GM13976 (cell line): ENCODE measurements at places on chromosomes 13 and 19.

GRCh38 chr13:106958621-106959048, 390.7 kb upstream of the ARGLU1 start:
- no peak for DNase-seq

DNA sequence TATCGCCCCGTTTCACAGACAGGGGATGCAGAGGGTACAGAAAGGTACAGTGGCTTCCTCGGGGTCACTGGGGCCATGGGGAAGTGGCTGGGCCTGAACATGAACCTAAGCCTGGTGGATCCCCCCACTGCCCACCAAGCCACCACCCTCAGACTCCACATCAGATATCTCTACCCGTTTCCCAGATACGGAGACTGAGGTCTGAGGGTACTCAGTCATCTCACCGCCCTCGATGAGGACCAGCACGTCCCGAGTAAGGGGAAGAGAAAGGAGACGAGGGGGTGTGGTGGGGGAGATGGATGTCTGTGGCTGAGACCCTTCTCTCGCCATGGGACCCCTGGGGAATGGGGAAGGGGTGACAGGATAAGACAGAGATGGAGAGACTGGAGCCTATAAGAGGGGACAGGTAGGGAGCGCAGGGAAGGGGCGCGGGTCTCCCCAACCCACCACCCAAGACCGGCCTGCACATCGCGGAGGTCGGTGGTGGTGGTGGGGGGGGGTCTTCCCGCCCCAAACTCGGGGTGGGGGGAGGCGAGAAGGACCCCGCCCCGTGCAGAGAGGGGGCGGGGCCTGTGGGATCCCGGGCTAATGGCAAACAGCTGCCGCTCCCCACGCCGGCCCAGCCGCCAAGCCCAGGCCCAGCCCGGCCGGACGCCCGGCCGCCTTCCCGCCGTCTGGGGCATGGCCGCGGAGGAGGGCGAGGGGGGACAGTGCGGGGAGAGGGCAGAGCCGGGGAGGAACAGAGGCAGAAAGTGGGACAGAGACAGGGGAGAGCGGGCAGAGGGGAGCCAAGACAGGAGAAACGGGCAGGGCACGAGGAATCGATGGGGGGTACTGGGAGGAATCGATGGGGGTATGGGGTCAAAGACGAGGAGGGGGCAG, 698 bp downstream of the KANK2 start:
- no peak for DNase-seq

GRCh38 chr13:95644601-95645052, at the start of gene DZIP1:
TSS of gene DZIP1 (minus strand) at chr13:95644706. CDS start at chr13:95642029, 2,677 bp downstream.
- DNase-seq, result peak; percentile 60

- no peak for DNase-seq
These were observed 125.2 kb upstream of the SPACA7 start for GRCh38 chr13:112250788-112251445.

- no peak for DNase-seq
These were observed 388.4 kb downstream of the NDFIP2 start for GRCh38 chr13:79869326-79869725.

GRCh38 chr13:111602874-111603273, 282.4 kb downstream of the TEX29 start:
- DNase-seq, result no peak

GRCh38 chr19:18790566-18791314, at the start of gene COMP:
TSS of gene COMP (minus strand) at chr19:18791305. CDS start at chr19:18791269, 36 bp downstream.
- DNase-seq, result no peak

DNA sequence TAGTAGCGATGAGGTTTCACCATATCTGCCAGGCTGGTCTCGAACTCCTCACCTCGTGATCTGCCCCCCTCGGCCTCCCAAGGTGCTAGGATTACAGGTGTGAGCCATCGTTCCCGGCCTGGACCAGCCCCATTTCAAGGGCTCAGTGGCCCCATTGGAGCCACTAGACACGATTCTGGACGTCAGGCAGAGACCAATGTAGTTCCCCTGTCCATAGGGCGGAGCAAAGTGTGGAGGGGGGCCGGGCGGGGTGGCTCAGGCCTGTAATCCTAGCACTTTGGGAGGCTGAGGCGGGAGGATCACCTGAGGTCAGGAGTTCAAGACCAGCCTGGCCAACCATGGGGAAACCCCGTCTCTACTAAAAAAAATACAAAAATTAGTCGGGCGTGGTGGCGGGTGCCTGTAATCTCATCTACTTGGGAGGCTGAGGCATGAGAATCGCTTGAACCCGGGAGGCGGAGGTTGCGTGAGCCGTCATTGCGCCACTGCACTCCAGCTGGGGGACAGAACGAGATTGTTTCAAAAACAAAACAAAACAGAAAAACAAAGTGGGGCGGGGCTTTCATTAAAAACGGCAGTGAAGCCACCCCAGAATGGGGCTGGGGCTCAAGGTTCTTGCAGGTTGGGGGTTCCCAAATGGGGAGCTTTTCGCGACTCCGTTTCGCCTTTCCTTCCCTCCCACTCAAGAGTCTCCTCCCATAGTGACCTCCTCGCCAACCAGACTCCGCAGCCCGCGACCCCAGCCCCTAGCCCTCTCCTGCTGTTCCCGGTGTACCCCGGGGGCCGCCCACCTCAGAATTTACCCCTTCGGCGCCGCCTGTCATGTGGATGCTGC, 758 bp upstream of the TECR start:
- DNase-seq, result no peak

DNA sequence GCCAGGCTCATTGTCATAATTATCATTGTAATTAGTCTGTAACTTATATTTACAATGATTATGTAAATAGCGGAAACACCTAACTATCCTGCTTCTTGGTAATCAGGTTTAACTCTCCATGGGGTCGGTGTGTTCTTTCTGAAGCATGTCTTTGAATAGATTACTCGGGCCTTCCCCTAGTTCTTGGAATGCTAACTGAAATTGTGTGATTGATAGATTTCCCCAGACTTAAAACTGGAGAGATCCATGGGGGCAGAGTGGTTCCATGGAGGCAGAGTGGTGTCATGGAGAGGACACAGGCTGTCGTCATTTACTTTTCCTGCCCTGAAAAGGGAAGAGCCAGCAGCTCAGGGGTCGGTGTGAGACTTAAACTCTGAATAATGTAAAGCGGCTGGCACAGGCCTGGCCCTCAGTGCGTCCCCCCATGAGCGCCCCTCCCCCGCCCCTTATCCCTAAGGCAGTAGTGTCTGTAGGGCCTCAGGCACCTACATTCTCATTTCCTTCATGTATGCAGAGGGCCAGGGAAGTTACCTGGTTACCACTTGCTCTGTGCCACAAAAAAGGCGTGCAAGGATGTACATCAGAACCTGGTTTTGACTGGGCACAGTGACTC, 225.1 kb downstream of the TM9SF2 start:
- DNase-seq, result no peak

DNA sequence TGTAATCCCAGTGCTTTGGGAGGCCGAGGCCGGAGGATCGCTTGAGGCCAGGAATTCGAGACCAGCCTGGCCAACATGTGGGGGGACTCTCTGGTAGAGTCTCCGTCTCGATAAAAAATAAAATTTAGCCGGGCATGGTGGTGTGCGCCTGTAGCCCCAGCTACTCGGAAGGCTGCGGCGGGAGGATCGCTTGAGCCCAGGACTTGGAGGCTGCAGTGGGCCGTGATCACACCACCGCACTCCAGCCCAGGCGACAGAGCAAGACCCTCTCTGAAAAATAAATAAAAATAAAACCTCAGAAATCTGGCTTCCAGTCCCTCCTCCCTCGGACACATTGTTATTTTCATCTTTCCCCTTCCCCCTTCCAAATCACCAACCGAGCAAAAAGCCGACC, 332 bp downstream of the IRGQ start:
- DNase-seq, result no peak

GRCh38 chr13:94550062-94550738, 45.8 kb downstream of the TGDS start:
- no peak for DNase-seq

GRCh38 chr13:114200399-114200911, 21.4 kb downstream of the CFAP97D2 start:
- DNase-seq, result no peak

GRCh38 chr13:60158321-60158801, 5.4 kb downstream of the DIAPH3 start:
- DNase-seq, result no peak

- DNase-seq, result no peak
These were observed 241.4 kb downstream of the ENOX1 start for GRCh38 chr13:43545317-43545874.

DNA sequence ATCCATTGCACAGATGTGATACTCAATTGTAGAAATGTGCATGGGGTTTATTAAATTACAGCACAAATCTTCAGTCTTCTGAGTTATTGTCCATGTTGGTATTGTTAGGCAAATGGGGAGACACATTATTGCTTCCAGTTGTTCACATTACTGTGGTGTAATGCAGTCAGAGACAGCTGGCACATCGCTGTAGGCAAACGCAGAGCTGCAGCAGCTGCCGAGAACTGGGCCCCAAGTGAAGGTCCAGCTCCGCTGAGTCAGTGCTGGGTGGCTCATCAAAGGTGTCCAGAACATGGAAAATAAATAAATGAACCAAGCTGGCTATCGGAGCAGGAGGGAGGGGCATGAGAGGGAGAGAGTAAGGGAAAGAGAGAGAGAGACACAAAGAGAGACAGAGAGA, 299.1 kb upstream of the OBI1 start:
- no peak for DNase-seq

DNA sequence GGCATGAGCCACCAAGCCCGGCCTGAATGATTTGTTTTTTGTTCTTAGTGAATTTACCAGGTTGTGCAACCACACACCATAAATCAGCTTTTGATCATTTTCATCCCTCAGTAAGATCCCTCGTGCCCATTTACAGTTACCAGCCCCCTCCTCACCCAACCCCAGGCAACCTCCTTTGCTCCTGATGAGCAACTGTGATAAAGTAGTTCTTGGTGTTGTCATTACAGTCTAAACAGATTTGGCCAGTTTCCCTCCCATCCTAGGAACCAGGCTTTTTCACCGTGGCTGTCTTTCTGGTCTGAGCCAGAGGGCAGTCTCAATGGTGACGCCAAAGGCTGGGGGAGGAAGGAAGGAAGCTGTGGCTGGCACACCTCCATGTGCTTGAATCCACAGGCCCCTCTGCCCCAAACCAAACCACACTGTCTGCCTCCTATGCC, 61.2 kb upstream of the WDFY2 start:
- no peak for DNase-seq

DNA sequence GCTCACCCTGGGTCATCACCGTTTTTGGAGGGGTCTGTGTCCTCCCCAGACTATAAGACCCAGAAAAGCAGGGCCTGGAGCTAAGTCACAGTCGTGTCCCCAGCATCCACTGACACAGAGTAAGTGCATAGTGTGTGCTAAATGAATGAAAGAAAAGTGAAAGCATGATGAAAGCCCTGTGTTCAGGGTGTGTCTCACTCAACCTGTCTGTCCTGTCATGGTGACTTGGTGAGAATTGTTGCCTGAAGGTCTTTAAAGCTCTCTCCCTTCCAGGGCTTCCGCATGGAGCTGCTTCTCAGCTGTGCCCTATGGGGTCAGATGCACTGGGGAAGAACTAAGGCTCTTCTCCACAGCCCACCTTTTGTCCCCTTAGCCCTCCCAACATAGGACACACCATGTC, 20.5 kb upstream of the IGFL1 start:
- DNase-seq, result no peak

DNA sequence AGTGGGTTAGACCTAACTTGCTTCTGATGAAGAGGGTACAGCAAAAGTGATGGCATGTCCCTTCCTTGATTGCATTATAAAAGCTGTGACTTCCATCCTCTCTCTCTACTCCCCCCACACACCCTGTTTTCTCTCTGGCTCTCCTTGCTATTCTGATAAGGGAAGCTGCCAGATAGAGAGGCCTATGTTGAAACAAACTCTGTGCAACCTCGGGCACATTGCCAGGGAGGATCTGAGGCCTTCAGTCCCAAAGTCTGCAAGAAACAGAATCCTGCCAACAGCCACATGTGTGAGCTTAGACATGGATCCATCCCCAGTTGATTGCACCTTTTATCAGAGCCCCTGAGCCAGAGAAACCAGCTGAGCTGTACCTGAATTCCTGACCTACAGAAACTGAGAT, 44.8 kb upstream of the ARGLU1 start:
- no peak for DNase-seq

- DNase-seq, result no peak
These were observed 767.3 kb upstream of the GPC6 start for GRCh38 chr13:92459306-92459705.

- no peak for DNase-seq
These were observed 94.1 kb upstream of the SLC7A1 start for GRCh38 chr13:29689548-29689947.

GRCh38 chr13:25249001-25249543, 38.2 kb downstream of the MTMR6 start:
- peak; percentile 40 for DNase-seq

- no peak for DNase-seq
These were observed 945.0 kb upstream of the PCDH20 start for GRCh38 chr13:62360609-62361008.

DNA sequence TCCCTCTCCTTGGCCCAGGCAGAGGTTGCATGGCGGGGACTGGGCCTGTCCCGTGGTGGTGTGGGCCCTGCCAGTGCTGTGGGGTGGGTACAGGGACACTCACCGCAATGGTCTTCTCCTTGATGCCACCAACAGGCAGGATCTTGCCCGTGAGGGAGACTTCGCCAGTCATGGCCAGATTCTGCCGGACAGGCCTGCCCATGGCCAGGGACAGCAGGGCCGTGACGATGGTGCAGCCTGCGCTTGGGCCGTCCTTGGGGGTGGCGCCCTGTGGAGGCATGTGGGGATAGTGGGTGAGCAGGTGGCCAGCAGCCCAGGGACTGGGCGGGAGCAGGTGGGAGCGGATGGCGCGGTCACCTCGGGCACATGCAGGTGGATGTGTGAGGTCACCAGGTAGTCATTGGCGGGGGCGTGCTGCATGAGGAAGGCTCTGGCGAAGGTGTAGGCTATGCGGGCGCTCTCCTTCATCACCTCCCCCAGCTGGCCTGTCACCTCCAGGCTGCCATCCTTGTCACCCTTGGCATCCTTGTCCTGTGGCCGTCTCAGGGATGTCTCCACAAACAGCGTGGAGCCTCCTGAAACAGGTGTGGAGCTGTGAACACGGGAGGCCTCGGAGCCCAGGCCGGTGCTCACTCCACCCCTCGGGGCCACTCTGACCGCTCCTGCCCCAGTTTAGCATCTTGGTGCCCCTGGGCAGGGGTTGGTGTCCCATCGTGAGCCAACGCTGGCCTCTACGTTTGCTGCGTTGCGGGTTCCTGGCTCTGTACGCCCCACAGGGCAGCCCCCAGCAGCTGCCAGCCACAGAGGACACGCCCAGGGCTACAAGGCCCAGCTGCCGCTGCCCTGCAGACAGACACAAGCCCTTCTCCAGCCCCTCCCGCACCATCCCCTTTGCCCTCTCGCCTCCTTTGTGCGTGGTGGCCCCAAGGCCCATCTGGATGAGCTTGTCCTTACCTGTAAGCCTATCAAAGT, 3.4 kb downstream of the RPL36 start:
- DNase-seq, result no peak

GRCh38 chr19:1245494-1246264, 2.7 kb upstream of the MIDN start:
- no peak for DNase-seq

GRCh38 chr13:24301434-24301833, 7.9 kb upstream of the C1QTNF9 start:
- DNase-seq, result no peak

- DNase-seq, result no peak
These were observed 117.6 kb downstream of the TEX29 start for GRCh38 chr13:111437856-111438547.
